H1 (cell line): ENCODE measurements at places on chromosomes 7 and 10. TPM values are rescaled to one million over a fixed set of nuclear protein-coding genes. Genes with fewer than 3 reads are reported as not detected.
A peak's percentile ranks its signal among the peaks of the same experiment; 100 is the strongest.

- H3K36me3 ChIP-seq, result no peaks in the 10 kb centered on the region; the same call in none of the 2 replicates
- H3K4me1 ChIP-seq, result peaks cover 11% of the 10 kb centered on the region
- DNase-seq, result no peak
- no peak overlapping the region for H3K4me3 ChIP-seq
- H3K27ac ChIP-seq, result no peak overlapping the region
Observed at GRCh38 chr7:37028909-37029440, 304.7 kb upstream of the AOAH start.

DNA sequence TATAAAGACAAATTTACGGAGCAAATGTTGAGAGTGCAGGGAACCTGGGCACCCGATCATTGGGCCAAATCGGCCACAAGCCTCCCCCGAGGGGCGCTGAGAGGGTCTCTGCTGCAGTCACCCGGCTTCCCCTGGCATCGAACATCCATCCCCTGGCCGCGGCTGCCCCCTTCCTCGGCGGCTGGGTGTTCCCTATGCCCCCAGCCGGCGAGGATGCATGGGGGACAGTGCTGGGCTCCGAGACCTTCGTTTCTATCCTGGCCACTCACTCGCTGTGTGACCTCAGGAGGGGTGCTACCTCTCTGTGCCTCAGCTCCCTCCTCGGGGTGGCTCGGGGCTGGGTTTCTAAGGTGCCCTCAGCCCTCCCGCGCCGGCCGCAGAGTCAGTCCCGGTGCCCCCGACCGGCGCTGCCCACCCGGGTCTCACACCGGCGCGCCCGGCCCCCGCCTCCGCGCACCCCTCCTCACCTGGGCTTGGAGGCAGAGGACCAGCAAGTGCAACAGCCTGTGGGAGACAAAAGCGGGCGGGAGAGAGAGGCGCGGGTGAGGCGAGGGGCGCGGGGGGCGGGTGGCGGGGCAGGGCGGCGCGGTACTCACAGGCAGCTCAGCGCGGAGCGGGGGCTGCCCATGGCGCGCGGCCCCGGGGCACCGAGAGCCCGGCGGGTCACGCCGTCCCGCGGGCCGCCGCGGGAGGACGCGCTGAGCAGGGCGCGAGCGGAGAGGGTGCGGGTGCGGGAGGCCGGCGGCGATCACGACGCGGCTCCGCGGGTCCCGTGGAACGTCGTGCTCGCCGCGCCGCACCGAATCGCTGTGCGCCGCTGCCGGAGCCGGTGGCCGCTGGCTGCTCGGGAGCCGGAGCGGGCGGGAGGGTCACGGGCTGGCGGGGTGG is at the start of gene FGF8:
TSS of gene FGF8 (minus strand) at position 842 of the 888 bp plus-strand sequence. CDS start at position 628, 214 bp downstream.
- H3K36me3 ChIP-seq, result no peaks in the 10 kb centered on the region
- H3K27me3 ChIP-seq, result peaks cover 77% of the 10 kb centered on the region
- peak; percentile 49 for DNase-seq
- H3K4me3 ChIP-seq, result peak within 1 kb of the TSS; percentile 29
- peaks cover 33% of the 10 kb centered on the region for H3K4me1 ChIP-seq

The ARL5B gene
- total RNA-seq, result 47.2 and 52.1 TPM in 2 replicates

The PON1 gene
- not detected in 2 replicates for total RNA-seq

- no peaks in the 10 kb centered on the region for H3K4me1 ChIP-seq
- peaks cover 47% of the 10 kb centered on the region for H3K36me3 ChIP-seq
- no peak for DNase-seq
- no peaks in the 10 kb centered on the region for H3K27me3 ChIP-seq
- no peak overlapping the region for H3K27ac ChIP-seq
- no peak overlapping the region for H3K4me3 ChIP-seq
Observed at GRCh38 chr7:152180048-152180447, 154.6 kb downstream of the GALNT11 start.

The IL15RA gene
- total RNA-seq, result 0.98 and 1.3 TPM in 2 replicates

DNA sequence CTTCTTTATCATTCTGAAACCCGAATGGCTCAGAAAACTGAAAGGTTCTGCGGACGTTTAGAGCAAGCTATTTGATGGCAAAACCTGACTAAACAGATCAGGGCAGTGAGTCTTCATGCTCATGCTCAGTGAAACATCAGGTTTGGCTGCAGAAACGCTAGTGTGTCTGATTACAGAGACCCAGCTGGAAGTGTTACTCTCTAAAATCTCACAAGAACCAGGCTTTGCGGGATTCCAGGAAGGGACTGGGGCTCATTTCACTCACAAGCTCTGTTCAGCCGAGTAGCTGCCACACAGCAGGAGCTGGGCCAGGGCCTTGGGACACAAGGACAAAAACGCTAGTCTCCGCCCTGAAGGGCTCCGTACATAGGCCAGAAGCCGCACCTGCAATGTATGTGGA is 2.9 kb downstream of the PITRM1 start:
- H3K36me3 ChIP-seq, result peaks cover 9% of the 10 kb centered on the region; the same call in 1 of the 2 replicates
- H3K4me1 ChIP-seq, result peaks cover 7% of the 10 kb centered on the region; the same call in 1 of the 2 replicates
- no peak for DNase-seq
- H3K27me3 ChIP-seq, result no peaks in the 10 kb centered on the region
- H3K27ac ChIP-seq, result no peak overlapping the region

GRCh38 chr10:95865814-95866466 is 41.8 kb upstream of the CC2D2B start:
- no peaks in the 10 kb centered on the region for H3K36me3 ChIP-seq
- H3K27me3 ChIP-seq, result no peaks in the 10 kb centered on the region
- H3K4me3 ChIP-seq, result no peak overlapping the region

GRCh38 chr7:87512906-87513305 is 37.4 kb upstream of the ABCB4 start:
- H3K27me3 ChIP-seq, result no peaks in the 10 kb centered on the region
- no peak overlapping the region for H3K27ac ChIP-seq
- DNase-seq, result no peak
- H3K4me1 ChIP-seq, result no peaks in the 10 kb centered on the region
- H3K4me3 ChIP-seq, result no peak overlapping the region
- H3K36me3 ChIP-seq, result no peaks in the 10 kb centered on the region

The CYP17A1 gene
- total RNA-seq, result not detected in 2 replicates

The SEMA3C gene
- 0.98 and 1.4 TPM in 2 replicates for total RNA-seq

- no peak overlapping the region for H3K4me3 ChIP-seq
- no peaks in the 10 kb centered on the region for H3K4me1 ChIP-seq
- no peaks in the 10 kb centered on the region for H3K36me3 ChIP-seq
- no peak overlapping the region for H3K27ac ChIP-seq
Observed at GRCh38 chr10:68628576-68629127, 68.5 kb downstream of the TET1 start.

DNA sequence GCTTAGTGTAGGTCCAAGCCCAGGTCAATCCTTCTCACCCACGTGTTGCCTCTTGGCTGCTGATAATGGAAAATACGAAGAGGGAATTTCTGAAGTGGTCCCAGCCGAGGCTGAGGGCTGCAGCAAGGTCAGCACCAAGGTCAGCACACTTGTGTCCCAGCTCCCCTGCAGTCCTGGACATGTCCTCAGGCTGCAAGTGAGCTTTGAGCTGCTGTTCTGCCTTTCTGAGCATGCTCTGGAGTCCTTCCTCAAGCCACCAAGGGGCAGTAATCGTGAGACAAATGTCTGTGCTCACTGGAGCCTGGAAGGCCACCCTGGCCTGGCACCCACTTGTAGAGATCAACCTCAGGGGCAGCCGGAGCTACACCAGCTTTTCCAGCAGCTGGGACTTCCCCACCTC is 28.3 kb downstream of the DRGX start:
- no peak overlapping the region for H3K27ac ChIP-seq
- no peaks in the 10 kb centered on the region; the same call in 1 of the 2 replicates for H3K27me3 ChIP-seq
- H3K36me3 ChIP-seq, result no peaks in the 10 kb centered on the region
- no peaks in the 10 kb centered on the region for H3K4me1 ChIP-seq

The UCMA gene
- 4.1 and 4.6 TPM in 2 replicates for total RNA-seq

The PPP2R2D gene
- total RNA-seq, result 32.8 and 34.1 TPM in 2 replicates

The MAP3K8 gene
- 5.4 and 5.6 TPM in 2 replicates for total RNA-seq
